ENCODE measurements at places on chromosomes 6 and 20.

DNA sequence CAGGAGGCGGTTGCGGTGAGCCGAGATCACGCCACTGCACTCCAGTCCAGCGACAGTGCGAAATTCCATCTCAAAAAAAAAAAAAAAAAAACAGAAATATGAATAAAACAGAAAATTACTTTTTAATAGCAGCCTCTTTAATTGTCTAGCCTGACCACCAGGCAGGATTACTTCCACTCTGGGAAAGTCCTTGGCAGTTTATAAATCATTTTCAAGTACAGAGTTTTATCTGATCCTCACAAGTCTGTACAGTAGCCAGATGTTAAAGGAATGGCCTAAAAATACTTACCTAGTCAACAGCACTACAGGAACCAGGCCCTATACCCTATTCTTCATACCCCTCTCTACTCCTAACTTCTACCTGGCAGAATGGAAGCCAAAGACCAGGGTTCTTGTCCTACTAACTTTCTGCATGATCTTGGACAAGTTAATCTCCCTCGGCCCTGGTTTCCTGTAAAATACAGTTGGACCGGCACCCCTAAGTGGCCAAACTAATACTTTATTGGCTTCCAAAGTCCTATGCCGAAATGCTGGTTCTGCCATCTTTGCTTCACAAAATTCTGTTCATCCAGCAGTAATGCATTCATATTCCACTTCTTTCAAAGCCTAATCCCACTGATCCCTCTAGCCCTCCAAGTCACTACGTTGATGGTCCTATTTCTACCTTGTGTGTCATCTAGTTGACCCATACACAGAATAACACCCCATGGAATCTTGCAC lies 1.9 kb downstream of the EIF2S2 start:
- no peak for DNase-seq

GRCh38 chr20:57610261-57610952 lies 9.8 kb downstream of the ZBP1 start:
- no peak for DNase-seq

DNA sequence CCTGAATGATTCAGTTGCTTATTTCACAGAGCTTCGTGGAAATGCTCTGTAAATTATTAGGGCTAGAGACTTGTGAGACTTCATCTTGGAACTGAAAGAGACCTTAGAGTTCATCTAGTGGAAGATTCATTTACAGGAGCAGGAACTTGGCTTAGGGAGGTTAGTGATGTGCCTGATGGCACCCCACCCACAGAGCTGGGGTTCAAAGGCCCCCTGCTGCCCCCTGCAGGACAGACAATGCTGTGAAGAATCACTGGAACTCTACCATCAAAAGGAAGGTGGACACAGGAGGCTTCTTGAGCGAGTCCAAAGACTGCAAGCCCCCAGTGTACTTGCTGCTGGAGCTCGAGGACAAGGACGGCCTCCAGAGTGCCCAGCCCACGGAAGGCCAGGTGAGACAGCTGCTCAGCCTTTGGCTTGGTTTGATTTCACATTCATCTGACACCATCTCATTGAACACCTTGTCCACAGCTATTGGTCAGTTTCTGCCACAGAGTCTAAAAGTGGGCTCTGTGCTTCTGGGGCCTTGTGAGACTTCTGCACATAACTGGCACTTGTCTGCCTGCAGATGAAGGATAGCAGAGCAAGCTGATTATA lies 25.1 kb downstream of the MYBL2 start:
- DNase-seq, result no peak

- DNase-seq, result no peak
Observed at GRCh38 chr6:163866192-163866591, 451.7 kb downstream of the QKI start.

DNA sequence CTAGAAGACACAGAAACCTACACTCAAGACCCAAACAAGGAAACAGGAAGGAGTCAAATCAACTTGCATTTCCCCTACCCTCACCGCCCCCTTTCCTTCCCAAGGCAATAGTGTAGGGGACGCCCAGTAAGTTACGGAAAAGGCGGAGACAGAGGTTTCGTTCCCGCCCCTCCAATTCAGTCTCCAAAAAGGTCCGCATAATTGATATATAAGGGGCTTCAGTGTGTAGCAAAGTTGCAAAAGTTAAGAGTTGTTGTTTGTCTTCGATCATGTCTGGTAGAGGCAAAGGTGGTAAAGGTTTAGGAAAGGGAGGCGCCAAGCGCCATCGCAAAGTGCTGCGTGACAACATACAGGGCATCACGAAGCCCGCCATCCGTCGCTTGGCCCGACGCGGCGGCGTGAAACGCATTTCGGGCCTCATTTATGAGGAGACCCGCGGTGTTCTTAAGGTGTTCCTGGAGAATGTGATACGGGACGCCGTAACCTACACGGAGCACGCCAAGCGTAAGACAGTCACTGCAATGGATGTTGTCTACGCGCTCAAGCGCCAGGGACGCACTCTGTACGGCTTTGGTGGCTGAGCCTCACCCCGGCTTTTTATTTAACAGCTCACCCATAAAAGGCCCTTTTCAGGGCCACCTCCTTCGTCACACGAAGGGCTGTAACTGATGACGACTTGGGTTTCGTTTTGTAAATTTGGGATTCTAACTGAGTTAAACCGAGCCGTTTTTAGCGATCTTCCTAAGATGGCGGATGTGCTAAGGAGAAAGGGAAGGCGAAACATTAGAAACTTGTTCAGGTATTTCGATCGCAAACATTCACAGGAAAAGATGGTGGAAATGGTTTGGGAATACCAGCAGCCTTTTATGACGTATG lies 124.6 kb upstream of the BTN3A2 start:
- no peak for DNase-seq

GRCh38 chr6:16851758-16852157 lies 90.5 kb upstream of the ATXN1 start:
- DNase-seq, result no peak

GRCh38 chr6:138078491-138078890 lies 28.7 kb downstream of the PERP start:
- no peak for DNase-seq

DNA sequence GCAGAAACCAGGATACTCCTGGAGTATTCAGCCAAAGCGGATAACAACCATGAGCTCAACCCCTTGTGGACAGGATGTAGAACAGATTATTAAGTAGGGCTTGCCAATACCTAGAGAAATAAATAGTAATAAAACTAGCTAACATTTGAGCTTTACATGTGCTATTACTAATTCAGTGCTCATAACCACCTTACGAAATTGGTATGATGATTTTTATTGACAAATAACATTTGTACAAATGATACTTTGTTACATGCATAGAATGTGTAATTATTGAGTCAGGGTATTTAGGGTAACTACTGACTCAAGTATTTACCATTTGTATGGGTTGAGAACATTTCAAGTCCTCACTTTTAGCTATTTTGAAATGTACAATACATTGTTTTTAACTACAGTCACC lies 287.9 kb downstream of the CDC5L start:
- DNase-seq, result no peak

GRCh38 chr6:133466680-133467079 lies 225.5 kb downstream of the EYA4 start:
- no peak for DNase-seq

- peak; percentile 45 for DNase-seq
Observed at GRCh38 chr6:93675856-93676417, 256.6 kb upstream of the EPHA7 start.

DNA sequence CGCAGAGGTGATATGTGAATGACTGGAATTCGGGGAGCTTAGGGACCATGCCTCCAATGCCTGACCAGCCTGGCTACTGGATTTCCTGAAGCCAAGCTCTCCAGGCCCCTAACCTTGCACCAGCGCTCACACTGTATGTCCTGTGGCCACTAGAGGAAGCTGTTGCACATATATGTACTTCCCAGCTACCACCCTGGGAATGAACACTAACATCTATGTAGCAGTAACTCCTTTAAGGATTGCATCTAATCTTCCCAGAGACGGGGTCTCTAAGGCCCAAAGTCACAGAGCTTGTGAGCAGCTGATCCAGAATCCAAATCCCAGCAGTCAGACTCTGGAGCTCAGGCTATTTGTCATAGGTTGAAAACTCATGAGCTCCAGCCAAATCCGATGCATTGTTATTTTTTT lies 20.4 kb upstream of the BPIFB1 start:
- no peak for DNase-seq

DNA sequence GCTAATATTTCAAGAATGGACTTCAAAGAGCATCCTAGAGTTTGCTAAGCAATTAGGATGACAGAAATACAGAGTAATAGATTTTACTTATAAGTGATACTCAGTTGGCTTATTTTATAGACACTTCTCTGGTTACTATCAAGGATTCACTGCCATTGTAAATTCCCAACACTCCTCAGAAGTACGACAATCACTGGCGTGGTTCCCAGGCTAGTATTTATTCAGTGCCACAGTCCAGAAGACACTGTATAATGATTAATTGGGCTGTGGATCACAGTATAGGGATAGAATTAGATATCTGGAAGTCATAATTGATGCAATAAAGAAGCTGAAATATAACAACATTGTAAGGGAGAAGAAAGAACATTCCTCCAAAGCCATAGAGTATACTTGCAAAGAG lies 15.7 kb downstream of the MANEA start:
- no peak for DNase-seq

DNA sequence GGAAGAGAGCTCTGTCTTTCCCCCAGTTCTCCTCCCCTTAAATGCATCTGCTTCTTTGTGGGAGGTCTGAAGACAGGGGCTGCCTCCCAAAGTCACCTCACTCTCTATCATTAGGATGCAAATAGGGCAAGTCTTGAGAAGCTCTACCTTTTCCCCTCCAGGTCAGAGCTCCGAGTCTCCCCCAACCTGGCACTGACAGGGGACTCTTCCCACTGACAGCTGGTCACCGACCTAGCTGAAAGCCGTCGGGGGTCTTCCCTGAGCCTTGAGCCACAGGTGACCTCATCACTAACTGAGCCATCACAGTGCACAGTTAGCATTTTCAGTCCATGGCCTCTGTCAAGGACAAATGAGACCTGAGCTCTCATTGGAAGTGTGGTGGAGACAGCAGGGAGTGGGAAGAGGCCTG lies 386.7 kb downstream of the HACE1 start:
- no peak for DNase-seq

GRCh38 chr20:31716818-31717477 lies 5.7 kb downstream of the BCL2L1 start:
- DNase-seq, result no peak

DNA sequence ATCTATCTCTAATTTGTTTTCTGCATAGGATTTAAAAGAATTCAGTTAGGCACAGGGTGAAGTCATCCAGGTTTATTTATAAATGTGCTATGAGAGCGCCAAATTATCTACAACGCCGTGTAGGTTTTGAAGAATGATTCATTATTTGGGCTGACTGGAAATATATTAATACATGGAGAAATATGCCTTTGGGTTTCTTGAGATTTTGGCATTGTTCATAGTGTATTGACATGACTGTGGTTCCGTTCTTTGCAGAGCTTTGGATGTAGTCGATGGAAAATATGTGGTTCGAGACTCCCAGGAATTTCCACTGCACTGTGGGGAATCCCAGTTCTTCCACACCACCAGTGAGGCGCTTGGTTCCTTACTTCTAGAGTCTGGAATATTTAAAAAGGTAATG lies 90.9 kb downstream of the CRYBG1 start:
- DNase-seq, result no peak

DNA sequence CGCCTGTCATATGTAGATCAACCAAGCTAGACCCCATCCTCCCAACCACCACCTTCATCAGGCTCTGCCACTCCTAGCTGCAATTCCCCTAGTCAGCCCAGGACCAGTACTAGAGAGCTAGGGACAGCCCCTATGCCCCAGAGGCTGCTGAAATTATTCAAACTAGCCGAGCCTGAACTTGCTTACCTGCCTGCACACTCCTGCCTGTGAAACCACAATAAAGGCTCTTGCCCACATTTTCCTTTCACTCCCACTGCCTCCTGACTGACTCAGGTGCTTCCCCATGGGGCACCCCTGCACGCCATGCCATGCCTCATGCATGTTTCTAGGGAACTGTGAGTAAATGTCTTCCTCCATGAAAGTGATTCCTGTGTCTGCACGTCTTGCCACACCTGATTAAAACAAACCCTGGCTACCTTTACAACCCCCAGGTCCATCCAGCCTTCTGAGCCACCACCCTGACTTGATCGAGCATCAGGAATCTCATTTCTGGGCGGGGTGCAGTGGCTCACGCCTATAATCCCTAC lies 66.5 kb upstream of the IER3 start:
- DNase-seq, result no peak

GRCh38 chr20:49476016-49476355 lies 6.5 kb downstream of the KCNB1 start:
- DNase-seq, result no peak

Measured in NCI-H2081 treated with DMSO at 0.1 percent for 48 hours (cell line).